ENCODE measurements at places on chromosomes 3 and 15. TPM values are rescaled to one million over a fixed set of nuclear protein-coding genes. Genes with fewer than 3 reads are reported as not detected.
A peak's percentile ranks its signal among the peaks of the same experiment; 100 is the strongest.

GRCh38 chr15:100242989-100243388 is 98.8 kb downstream of the ADAMTS17 start:
- no peak overlapping the region for H3K27ac ChIP-seq
- H3K4me1 ChIP-seq = no peaks in the 10 kb centered on the region
- H3K27me3 ChIP-seq = no peaks in the 10 kb centered on the region
- no peak overlapping the region for H3K4me3 ChIP-seq
- no peaks in the 10 kb centered on the region for H3K36me3 ChIP-seq

- DNase-seq = no peak
- no peaks in the 10 kb centered on the region for H3K4me1 ChIP-seq
- H3K4me3 ChIP-seq = no peak overlapping the region
- H3K36me3 ChIP-seq = no peaks in the 10 kb centered on the region
- peaks cover 11% of the 10 kb centered on the region for H3K27me3 ChIP-seq
These were observed 149.2 kb upstream of the CTNNB1 start for GRCh38 chr3:41050144-41050543.

Gene XYLB
- 5.3 TPM for total RNA-seq

GRCh38 chr3:4670352-4670751 is 177.2 kb downstream of the ITPR1 start:
- no peaks in the 10 kb centered on the region for H3K27me3 ChIP-seq
- no peaks in the 10 kb centered on the region for H3K4me1 ChIP-seq
- no peak overlapping the region for H3K4me3 ChIP-seq
- H3K27ac ChIP-seq = no peak overlapping the region
- DNase-seq = no peak

DNA sequence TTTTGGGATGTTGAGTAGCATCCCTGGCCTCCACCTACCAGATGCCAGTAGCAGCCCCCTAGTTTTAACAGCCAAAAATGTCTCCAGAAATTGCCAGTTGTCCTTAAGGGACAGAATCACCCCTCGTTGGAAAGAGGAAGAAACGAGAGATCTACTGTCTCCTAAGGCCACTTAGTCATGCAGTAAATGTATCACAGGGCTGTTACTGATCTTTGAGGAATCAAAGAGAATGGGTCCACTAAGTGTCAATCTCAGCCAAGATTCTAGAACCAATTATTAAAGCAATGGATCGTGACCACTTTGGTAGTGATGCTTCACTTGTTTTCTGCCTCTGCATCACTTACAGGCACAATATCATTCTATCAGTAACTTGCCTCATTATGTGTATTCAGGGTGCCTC is 26.4 kb downstream of the POLG start:
- H3K4me3 ChIP-seq = no peak overlapping the region
- no peaks in the 10 kb centered on the region for H3K4me1 ChIP-seq
- peak overlapping the region; percentile 47 for H3K27ac ChIP-seq
- no peaks in the 10 kb centered on the region for H3K27me3 ChIP-seq
- no peak for DNase-seq
- peaks cover 79% of the 10 kb centered on the region for H3K36me3 ChIP-seq

GRCh38 chr3:53102601-53103147 is 27.6 kb downstream of the RFT1 start:
- H3K27me3 ChIP-seq = no peaks in the 10 kb centered on the region
- H3K4me3 ChIP-seq = peak overlapping the region; percentile 57
- H3K4me1 ChIP-seq = peaks cover 71% of the 10 kb centered on the region
- peak; percentile 68 for DNase-seq

DNA sequence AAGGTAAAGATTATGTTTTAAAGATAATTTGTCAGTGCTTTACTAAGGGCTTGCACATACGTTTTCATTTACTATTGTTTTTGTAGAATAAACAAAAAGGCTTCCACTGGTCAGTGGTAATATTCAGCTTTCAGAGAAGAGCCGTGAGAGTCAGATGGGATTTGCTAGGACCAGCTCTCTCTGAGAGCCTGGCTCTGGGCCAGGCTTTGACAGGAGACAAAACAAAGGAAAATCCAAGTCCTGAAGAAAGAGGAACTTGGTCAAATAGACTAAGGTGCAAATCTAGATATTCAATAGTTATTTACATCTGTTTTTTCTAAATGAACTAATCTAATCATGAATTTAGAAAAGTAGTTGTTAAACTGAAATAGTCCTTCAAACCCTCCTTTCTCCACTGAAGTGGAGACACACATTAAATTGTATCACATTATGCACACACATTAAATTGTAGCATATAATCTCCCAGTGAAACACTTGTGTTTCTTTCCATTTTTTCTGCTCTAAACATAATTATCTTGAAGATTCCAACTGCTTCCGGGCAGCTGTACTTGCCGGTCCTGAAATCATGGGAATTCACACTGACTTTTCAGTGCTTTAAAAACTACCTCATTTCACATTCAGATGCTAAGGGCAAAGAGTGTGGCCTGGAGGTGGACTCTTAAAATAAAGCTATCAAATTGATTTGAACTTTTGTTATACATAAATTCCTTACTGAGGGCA is 55.1 kb upstream of the FILIP1L start:
- DNase-seq = no peak
- H3K4me3 ChIP-seq = no peak overlapping the region
- no peaks in the 10 kb centered on the region for H3K27me3 ChIP-seq
- peaks cover 18% of the 10 kb centered on the region for H3K36me3 ChIP-seq
- H3K27ac ChIP-seq = no peak overlapping the region

Gene KBTBD13
- total RNA-seq = not detected

GRCh38 chr15:58524247-58524646 is 92.5 kb downstream of the LIPC start:
- DNase-seq = no peak
- H3K4me1 ChIP-seq = peaks cover 28% of the 10 kb centered on the region

DNA sequence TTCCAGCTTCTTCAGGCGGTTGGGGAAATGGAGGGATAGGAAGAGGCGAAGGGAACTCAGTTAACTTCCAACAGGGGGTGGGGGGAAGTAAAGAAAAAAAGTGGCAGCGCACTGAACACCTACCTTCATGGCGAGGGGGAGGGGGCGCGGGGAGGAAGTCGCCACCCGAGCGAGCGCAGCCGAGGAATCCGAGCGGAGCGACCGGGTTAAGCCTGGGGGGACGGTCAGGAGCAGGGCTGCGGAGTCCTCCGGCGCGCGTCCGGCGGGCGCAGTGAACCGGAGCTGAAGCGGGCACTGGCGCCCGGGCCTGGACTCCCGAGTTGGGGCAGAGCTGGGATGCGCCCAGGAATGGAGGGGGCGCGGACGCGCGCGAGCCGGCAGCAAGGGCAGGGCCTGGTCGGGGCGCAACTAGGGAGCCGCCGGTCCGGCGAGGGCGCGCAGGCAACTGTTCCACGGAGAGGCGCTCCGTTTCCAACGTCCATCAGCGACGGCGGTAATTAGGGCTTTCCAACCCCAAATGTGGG is at the start of gene WNT5A:
TSS of gene WNT5A (minus strand) at position 450 of the 524 bp plus-strand sequence. CDS start at position 129, 321 bp downstream.
- H3K27me3 ChIP-seq = peaks cover 77% of the 10 kb centered on the region
- H3K4me1 ChIP-seq = peaks cover 23% of the 10 kb centered on the region
- peak within 1 kb of the TSS; percentile 72 for H3K4me3 ChIP-seq
- H3K36me3 ChIP-seq = no peaks in the 10 kb centered on the region

DNA sequence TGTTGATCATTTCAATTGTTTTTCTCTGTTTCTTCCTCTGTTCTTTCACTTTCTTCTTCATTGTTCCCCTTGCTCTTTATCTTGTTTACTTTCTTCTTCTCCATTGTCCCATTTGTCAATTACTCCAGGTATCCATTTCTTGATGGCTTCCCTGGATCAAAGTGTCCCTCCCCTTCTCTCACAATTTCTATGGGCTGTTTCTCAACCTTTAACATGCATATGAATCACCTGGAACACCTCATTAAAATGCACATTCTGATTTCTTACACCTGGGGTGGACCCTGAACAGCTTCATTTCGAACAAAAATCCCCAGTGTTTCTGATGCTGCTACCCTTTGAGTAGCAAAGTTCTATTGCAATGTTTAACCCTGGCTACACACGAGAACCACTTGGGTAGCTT is 454.8 kb downstream of the EPHA6 start:
- H3K36me3 ChIP-seq = no peaks in the 10 kb centered on the region
- no peaks in the 10 kb centered on the region for H3K4me1 ChIP-seq
- no peak for DNase-seq
- H3K4me3 ChIP-seq = no peak overlapping the region

- DNase-seq = no peak
- H3K4me3 ChIP-seq = no peak overlapping the region
- no peaks in the 10 kb centered on the region for H3K4me1 ChIP-seq
- H3K36me3 ChIP-seq = no peaks in the 10 kb centered on the region
These were observed 774.5 kb downstream of the AGBL1 start for GRCh38 chr15:86854176-86854575.

DNA sequence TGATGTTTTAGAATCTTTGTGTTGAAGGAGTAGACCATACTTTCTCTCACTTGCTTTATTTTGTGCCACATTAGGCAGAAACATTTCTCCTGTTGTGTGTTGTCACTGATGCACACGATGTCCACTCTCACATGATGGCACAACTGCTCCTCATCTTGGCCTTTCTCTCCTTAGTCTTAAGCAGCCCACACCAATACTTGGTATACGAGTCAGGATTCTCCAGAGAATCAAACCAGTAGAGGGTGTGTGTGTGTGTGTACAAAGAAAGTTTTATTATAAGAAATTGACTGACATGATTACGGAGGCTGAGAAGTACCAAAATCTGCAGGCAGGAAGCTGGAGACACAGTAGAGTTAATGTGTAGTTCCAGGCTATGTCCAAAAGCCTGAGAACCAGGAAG is 187.1 kb downstream of the ALCAM start:
- H3K4me1 ChIP-seq = no peaks in the 10 kb centered on the region
- no peak for DNase-seq
- H3K27me3 ChIP-seq = no peaks in the 10 kb centered on the region
- H3K27ac ChIP-seq = no peak overlapping the region
- peaks cover 6% of the 10 kb centered on the region for H3K36me3 ChIP-seq

GRCh38 chr3:61595288-61595687 is 33.9 kb downstream of the PTPRG start:
- no peaks in the 10 kb centered on the region for H3K36me3 ChIP-seq
- no peaks in the 10 kb centered on the region for H3K27me3 ChIP-seq
- no peak overlapping the region for H3K27ac ChIP-seq
- no peak overlapping the region for H3K4me3 ChIP-seq

DNA sequence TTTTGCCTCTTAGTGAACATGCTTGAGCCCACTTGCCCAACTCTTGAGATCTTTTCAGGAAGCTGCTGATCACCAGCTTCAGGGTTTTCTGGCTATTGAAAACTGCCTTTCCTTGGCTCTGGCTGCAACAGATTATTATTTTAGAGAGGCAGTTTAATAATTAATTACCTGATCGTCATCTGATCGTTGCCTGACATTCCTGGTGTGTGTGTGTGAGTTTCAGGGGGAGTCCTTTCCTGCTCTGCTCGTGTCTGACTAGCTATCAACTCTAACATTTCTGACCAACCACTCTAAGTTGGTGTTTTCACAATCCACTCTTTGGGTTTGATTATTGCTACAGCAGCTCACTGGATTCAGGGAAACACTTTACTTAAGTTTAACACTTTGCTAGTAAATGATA is 84.3 kb upstream of the SPATA16 start:
- no peaks in the 10 kb centered on the region for H3K27me3 ChIP-seq
- no peaks in the 10 kb centered on the region for H3K4me1 ChIP-seq
- H3K27ac ChIP-seq = no peak overlapping the region
- no peak for DNase-seq

Gene ARNT2
- not detected for total RNA-seq

DNA sequence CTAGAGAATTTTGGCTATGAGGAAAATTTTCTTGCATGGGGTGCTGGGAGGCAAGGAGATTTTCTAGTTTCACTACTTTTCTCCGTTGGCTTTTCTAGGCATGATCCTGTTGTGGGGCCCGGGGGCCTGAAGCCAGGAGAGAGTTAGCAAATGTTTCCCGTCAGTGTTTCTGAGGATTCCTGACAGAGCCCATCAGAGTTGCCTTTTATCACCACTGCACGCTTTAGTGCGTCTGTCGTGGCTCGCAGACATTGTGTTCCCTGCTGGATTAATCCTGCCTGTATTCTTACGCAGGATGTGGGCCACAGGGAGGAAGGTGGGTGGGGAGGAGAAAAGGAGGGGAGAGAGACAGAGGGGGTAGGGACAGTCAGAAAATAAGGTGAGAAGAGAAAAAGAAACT is 18.1 kb upstream of the BOC start:
- no peak overlapping the region for H3K4me3 ChIP-seq
- no peak for DNase-seq
- no peak overlapping the region for H3K27ac ChIP-seq

- no peak overlapping the region for H3K4me3 ChIP-seq
- no peak overlapping the region for H3K27ac ChIP-seq
- no peaks in the 10 kb centered on the region for H3K4me1 ChIP-seq
- peaks cover 5% of the 10 kb centered on the region for H3K36me3 ChIP-seq
These were observed 33.4 kb downstream of the ZXDC start for GRCh38 chr3:126442094-126442855.

All from activated CD8-positive, alpha-beta T cell treated with anti-CD3 and anti-CD28 coated beads, Interleukin-2, amount 10 ng/mL, durations not matched to agents 7 days and 5 days (primary cell).